NCI-H2227 treated with DMSO at 0.1 percent for 48 hours (cell line): ENCODE measurements at places on chromosomes 1 and 21.

DNA sequence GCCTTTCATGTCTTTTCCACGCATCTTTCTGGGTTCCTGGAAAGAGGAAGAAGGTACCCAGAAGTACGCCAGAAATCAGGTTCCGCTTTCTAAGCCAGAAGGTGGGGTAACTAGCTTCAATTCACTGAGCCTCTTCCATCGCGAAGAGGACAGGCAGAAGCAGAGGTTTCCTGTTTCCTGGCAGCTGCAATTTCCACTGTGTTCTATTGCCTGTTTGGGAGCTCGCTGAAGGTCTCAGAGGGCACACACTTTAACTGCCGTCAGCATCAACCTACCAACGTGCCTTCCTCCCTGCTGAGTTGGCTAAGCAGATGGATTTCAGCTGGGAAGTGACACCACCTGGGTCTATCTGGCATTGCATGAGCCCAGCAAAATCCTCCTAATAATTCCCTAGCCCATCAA is 10.0 kb downstream of the NCF2 start:
- peak; percentile 26 for DNase-seq

DNA sequence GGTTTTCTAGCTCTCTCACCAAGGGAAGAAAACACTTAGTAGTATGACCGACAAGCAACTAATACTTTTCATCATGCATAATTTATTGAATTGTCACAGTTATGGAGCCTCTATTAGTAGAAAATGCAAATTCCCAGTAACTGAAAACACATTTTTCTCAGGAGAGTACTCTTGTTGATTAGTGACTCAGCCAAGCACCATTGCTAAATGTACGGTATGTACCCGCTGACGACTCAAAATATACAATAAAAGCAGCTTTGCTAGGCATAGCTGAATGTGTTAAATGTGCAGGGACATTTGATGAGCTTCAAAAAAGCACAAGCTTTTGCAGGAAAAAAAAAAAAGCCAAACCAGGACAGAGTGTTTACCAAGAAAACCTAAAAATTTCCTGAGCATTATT is 63.9 kb downstream of the WDR64 start:
- DNase-seq: no peak

GRCh38 chr1:86788300-86789206 is 84.2 kb downstream of the SH3GLB1 start:
- no peak for DNase-seq

GRCh38 chr1:78728359-78728758 is 78.7 kb downstream of the IFI44 start:
- no peak for DNase-seq

GRCh38 chr1:67942274-67942673 is 108.2 kb downstream of the DIRAS3 start:
- no peak for DNase-seq

DNA sequence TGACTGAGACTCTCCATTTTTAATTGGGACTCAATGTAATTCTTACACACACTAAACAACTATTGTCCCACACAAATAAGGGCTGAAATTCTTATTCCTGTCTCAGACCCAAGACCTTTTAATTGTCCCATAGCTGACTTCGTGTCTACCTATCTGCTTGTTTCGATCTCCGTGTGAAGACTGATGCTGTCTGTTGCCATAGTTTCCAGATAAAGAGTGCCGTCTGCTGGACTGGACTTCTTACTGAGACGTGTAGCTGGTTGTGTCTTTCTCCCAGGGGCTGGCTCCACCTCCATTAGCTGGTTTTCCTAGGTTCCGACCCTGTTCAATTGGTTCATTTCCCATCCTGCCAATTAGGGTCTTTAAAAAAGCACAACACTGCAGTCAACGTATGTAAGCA is 235.3 kb upstream of the PLXNA2 start:
- no peak for DNase-seq

GRCh38 chr21:34834852-34835501 is 166.2 kb downstream of the CLIC6 start:
- DNase-seq: no peak

DNA sequence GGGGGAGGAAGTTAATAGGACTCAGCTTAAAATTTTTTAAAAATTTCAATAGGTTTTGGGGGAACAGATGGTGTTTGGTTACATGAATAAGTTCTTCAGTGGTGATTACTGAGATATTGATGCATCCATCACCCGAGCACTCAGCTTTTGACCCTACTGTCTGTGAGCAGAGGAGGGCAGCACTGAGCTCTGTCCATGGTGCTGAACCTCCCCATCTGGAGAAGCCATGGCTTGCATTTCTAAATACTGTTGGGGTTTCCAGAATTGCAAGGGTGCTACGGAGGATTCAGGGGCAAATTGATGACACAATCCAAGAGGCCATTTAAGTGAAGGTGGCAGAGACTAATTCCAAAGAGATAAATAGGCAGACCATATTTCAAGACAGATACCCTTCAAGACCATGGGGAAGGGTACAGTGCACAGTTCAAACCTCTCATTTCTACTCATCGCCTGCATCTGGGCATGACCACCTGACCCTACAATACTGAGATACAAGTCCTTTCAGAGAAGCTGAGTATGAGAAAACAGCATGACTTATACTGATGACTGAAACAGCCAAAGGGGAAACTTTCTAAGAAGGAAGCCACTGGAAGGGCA is 17.2 kb downstream of the SYT2 start:
- no peak for DNase-seq

DNA sequence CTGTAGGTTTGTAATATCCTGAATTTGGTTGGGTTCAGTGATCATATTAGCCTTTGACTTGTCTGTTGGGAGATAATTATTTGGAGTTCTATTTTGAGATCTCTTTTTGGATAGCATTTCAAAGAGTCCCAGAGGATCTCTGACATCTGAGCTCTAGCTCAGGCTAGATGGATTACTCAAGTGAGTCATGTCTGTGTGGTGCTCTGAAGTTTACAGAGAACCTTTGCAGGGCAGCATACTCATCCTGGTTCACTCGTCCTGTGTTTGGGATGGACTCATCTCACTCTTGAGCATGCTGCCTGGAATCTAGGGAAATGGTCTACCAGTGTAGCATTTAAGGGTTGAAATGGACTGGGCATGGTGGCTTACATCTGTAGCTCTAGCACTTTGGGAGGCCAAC is 29.4 kb upstream of the BMP8A start:
- DNase-seq: no peak

DNA sequence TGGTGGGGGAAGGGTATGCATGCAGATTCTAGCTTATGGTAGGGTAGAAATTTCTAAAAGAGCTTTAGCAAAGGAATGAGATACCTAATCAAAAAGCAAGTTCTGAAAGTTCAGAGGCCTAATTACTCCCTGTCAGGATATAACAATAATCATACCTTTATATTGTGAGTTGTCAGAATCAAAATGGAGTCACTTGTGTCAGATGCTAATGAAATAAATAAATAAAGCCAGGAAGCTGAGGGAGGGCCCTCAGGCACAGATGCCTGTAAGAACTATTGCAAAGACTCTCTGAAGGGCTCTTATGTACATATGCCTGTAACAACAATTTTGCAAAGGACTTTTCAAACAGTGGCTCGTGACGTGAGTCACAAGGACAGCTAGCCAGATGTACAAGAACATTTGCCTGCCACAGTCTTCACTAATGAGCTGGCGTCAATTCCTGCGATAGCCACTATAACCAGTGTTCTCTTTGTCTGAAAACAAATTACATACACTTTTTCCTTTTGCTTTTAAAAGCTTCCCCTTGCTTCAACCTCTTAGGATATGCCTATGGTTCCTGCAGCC is 27.4 kb upstream of the DNASE2B start:
- DNase-seq: no peak

GRCh38 chr21:17527711-17528110 is 14.9 kb downstream of the CXADR start:
- DNase-seq: no peak

GRCh38 chr1:212415107-212415841 is 588 bp upstream of the PACC1 start:
- no peak for DNase-seq

DNA sequence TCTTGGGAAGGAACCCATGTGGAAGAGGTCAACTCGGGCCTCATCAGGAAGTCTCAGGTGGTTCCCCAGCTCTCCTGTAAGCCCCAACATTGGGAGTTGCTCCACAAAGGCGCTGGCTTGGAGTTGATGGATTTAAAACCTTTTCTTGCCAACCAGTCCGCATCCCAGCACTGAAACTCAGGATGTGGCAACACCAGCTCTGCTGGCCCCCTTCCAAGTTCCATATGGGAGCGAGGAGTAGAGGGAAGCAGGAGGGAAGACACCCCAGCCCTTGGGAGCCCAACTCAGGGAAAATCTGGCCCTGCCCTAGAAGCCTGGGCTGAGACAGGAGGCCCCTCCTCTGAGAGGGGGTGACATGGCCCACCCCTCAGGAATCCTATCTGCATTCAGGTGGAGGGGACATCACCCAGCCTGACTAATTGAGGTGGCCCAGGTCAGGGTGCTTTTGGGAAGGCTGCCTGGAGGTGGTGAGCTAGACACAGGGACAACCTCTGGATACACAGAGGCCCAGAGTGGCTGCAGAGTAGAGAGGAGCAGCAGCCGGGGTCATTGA is 33.1 kb upstream of the DMBX1 start:
- no peak for DNase-seq

DNA sequence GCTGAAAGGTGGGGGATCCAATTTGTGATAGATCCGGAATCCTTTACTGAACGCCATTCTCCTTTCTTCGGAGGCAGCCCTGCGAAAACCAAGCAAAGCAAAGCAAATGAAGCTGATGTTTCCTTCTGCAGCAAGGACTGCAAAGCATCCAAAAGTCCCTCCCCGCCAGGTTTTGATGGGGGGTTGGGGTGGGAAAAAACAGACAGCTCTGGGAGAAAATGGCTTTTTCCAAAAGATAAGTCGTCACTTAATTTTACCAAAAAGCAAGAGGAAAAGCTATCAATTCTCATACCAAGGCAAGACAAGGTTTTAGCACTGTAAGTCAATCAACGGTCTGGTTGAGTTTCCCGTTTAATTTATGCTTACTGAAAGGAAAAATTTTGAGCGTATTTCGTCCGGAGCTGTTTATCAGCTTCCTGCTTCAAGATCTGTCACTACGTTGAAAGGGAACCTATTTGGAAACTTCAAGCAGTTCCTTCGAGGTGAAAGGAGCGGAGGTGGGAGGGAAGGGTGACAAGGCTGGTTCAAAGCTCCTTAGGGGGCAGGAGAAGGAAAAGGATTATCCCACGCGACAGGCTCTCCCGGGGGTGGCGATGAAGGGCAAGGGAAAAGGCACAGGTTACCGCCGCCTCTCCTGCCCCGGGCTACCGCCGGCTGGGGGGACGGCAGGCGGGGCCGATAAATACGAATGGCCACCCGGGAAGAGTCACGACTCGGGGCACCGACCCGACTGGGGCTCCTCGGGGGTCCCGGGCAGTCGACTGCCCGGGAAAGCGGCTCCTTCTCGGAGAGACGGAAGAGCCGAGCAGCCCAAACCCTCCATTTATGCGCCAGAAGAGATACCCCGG is 750 bp downstream of the SYNJ1 start:
- DNase-seq: no peak
